ENCODE measurements at places on chromosomes 16 and 17.

- no peak for DNase-seq
Measured at GRCh38 chr16:85364323-85365040, 248.6 kb upstream of the GSE1 start.

GRCh38 chr17:66514227-66514806 is 211.9 kb downstream of the PRKCA start:
- DNase-seq = no peak

- no peak for DNase-seq
Measured at GRCh38 chr17:17528696-17529652, 32.8 kb upstream of the RASD1 start.

- peak; percentile 46 for DNase-seq
Measured at GRCh38 chr17:29591146-29591736, 1.7 kb upstream of the ANKRD13B start.

- DNase-seq = peak; percentile 82
Measured at GRCh38 chr17:50151937-50152547, 1.6 kb upstream of the PPP1R9B start.

- DNase-seq = no peak
Measured at GRCh38 chr17:17201907-17202306, 4.2 kb downstream of the PLD6 start.

DNA sequence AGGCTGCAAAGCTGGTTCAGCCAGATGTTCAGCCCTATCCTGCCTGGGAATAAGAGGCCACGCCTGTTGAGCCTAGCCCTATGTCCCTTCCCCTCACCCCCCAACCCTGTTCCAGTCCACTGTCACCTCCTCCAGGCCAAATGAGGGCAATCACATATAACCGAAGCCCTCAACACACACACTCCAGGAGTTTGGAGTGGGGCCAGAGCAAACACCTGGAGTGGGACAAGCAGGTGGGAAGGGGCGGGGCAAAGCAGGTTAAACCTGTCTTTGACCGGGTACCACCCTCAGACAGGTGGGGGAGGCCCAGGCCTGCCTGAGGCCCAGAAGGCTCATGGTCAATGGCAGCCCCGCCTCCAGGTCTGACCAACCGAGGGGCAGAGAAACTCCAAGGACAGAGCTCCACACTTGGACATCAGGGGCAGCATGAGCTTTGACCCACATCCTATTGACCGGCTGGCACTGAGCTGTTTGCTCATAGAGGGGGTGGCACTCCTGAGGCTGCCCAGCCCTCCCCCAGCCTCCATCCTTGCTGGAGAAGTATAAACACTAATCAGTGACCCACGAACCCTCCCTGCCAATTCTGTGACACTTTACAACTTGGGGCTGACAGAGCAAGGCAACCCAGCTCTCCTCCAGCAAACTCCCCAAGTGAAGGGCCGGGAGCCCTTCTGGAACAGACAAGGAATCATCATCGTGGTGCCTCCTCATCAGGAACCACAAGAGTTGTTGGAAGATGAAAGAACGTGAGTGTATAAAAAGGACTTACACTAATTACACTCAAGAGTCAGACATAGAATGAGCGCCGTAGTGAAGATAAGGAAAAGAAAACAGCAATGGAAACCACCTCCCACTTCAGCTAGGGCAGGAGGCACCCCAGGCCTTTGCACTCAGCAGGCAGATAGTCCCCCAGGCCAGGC is 1.5 kb downstream of the ESRP2 start:
- no peak for DNase-seq

GRCh38 chr16:28531777-28532744 is 6.7 kb downstream of the NUPR1 start:
- no peak for DNase-seq

- DNase-seq = no peak
Measured at GRCh38 chr16:68345351-68345810, 34.6 kb downstream of the PRMT7 start.

GRCh38 chr17:80968602-80969029 is 23.0 kb upstream of the CHMP6 start:
- DNase-seq = peak; percentile 52

DNA sequence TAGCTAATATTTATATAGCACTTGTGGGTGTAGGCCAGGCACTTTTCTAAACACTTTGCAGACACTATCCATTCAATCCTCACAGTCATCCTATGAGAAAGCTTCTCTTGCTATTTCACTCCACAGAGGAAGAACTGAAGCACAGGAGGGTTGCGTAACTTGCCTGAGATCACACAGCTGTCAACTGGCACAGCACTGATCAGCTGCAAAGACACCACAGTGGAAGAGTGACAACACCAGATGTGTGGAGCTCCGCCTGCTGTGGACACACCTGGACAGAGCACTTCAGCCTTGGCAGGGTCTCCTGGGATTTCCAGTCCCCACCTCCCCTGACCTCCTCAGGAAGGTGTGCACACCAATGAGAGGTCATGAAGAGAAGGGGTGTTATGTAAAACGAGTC is 13.3 kb upstream of the CNEP1R1 start:
- no peak for DNase-seq
